NCI-H82 (cell line): ENCODE measurements at places on chromosomes 16 and 17.
A peak's percentile ranks its signal among the peaks of the same experiment; 100 is the strongest.

GRCh38 chr16:80250381-80250780 is 290.4 kb upstream of the DYNLRB2 start:
- no peak for DNase-seq

GRCh38 chr17:5892921-5893675 is 177.1 kb upstream of the WSCD1 start:
- DNase-seq = no peak

GRCh38 chr17:82648165-82648668 is at the start of gene WDR45B:
TSS of gene WDR45B (minus strand) at chr17:82648444. CDS start at chr17:82648340, 104 bp downstream.
- peak; percentile 97 for DNase-seq

- peak; percentile 91 for DNase-seq
Observed at GRCh38 chr16:83932955-83933673, 19.9 kb upstream of the OSGIN1 start.

GRCh38 chr16:69419956-69420355 is 4.5 kb upstream of the CYB5B start:
- no peak for DNase-seq
